ENCODE measurements at places on chromosomes 2 and 18. TPM values are rescaled to one million over a fixed set of nuclear protein-coding genes. Genes with fewer than 3 reads are reported as not detected.

DNA sequence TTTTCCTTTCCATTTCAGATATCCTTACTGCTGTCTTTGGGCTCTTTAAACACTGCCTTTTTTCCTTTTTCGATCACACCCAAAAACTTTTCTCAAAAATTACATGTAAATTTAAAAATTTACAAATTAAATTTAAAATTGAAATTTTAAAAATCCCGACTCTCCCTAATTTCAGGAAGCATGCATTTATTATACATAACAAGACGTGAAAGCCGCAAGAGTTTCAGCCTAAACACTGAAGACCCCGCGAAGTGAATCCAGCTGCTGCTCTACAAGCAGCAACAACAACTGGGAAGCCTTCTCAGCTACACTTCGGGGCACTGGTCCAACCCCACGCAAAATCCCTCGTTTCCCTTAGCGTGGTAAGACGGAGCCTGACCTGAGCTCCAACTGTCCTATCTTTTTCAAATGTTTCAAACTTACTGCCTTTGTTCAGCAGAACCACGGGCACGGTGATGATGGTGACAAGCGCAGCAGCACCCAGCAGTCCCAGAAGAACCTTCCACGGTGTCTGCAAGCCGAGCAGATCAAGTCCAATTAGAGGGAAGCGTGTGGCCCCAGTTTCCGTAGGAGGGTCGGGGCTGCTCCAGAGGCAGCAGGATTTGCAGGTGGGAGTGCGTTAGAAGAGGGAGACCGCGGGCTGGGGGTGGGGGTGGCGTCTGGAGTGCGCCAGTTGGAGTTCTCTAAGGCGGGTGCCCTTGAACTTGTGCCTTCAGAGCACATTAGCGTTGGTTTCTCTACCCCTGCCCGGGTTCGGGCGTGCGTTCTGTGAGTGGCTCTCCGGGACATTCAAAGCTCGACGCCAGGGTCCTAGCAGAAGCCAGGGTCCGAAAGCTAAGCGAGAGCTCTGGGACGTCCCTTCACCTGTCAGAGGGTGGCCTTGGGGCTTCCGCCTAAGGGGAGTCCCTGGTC lies 783 bp downstream of the DPP4 start:
- no peak for DNase-seq

GRCh38 chr2:19801367-19802080 lies 100.3 kb downstream of the TTC32 start:
- peak; percentile 90 for DNase-seq

FEV gene
- total RNA-seq = not detected

- no peak for DNase-seq
These were observed 205.3 kb upstream of the ST6GAL2 start for GRCh38 chr2:107091163-107091864.

- DNase-seq = no peak
These were observed 145.1 kb downstream of the ASB1 start for GRCh38 chr2:238571661-238572372.

SCN2A gene
- not detected for total RNA-seq

- DNase-seq = no peak
These were observed 1360.2 kb downstream of the LRP1B start for GRCh38 chr2:140770645-140771044.

EGR4 gene
- total RNA-seq = not detected

CCDC178 gene
- total RNA-seq = not detected

DNA sequence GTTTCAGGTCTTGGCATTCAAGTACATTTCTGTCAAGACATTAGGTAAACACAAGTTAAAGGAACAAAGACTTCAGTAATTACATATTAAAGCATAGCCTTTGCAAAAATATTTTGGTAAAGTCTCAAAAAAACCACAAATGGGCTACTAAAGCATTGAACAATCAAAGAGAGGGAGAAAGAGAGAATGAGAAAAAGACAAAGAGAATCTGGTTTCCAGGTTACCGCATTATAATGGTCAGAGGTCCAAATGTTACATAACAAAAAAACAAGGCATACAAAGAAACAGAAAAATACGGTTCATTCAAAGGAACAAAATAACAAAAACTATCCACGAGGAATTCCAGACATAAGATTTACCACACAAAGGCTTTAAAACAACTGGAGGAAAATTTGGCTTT lies 327.9 kb downstream of the AKAIN1 start:
- DNase-seq = no peak

HOXD9 gene
- not detected for total RNA-seq

GRCh38 chr2:234427081-234428061 lies 69.5 kb downstream of the ARL4C start:
- no peak for DNase-seq

GRCh38 chr2:180955101-180955500 lies 25.3 kb upstream of the UBE2E3 start:
- DNase-seq = no peak

- no peak for DNase-seq
These were observed 506.1 kb downstream of the ARHGAP15 start for GRCh38 chr2:143635302-143635701.

DNA sequence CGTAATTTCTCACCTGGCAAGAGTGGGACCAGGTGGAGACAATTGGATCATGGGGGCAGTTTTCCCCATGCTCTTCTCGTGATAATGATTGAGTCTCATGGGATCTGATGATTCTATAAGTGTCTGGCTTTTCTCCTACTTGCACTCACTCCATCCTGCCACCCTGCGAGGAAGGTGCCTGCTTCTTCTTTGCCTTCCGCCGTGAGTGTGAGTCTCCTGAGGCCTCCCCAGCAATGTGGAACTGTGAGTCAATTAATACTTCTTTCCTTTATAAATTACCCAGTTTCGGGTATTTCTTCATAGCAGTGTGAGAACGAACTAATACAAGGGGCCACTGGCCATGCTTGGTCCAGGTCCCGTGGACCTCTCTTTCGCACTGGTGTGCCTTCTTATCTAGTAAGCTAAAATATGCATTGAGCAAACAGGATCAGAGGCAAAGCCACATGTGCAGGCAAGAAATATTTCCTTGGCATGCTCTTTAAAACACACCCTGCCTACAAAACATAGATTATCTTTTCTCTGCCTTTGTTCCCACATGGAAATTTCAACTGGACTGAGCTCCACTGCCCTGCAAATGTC lies 821.1 kb downstream of the TRIB2 start:
- DNase-seq = no peak

- DNase-seq = no peak
These were observed 28.3 kb downstream of the ANXA4 start for GRCh38 chr2:69770193-69770702.

CUL3 gene
- total RNA-seq = 47.4 TPM

DNA sequence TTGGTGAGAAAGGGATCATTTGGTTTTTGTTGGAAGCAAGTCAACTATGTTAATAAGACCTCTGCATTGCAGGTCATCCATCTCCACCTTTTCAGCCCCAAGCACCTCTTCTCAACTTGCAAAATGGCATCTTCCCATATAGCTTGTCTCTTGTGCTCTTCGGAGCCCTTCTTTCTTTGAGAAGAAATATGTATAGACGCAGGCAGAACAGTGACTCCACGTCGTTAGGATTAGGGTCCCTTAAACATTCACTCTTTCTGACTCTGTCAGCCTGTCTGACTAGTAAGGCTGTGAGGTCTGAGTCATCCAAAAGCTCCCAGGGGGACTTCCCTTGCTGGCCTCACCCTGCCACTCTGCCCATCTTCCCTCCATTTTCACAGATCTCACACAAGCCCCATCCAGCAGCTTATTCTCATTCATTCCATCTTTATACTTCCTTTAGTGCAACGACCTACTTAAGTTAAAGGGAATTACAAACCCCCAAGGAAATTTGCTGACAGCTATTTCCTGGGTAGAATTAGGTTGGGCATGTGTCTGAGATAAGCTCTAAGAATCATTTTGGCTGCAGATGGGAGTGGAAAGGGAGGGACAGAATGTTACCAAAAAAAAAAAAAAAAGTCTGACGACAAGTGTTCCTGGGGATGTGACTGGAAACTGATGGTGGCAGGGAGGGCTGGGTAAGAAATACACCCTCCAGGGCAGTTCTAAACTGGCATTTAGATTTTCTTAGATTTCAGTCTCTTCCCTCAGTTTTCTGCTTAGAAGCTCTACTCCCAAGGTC lies 37.7 kb upstream of the MEX3C start:
- no peak for DNase-seq

BCL11A gene
- 0.99 TPM for total RNA-seq

GRCh38 chr2:127551221-127551930 lies 15.9 kb downstream of the MYO7B start:
- DNase-seq = no peak

- DNase-seq = no peak
These were observed at the start of gene BCL11A for GRCh38 chr2:60553495-60554073. Gene BCL11A (minus strand): TSS chr2:60553654. CDS start chr2:60553270, 384 bp downstream.

Data from thoracic aorta (tissue), 2 donors.